ENCODE measurements at places on chromosomes 3 and 15.

DNA sequence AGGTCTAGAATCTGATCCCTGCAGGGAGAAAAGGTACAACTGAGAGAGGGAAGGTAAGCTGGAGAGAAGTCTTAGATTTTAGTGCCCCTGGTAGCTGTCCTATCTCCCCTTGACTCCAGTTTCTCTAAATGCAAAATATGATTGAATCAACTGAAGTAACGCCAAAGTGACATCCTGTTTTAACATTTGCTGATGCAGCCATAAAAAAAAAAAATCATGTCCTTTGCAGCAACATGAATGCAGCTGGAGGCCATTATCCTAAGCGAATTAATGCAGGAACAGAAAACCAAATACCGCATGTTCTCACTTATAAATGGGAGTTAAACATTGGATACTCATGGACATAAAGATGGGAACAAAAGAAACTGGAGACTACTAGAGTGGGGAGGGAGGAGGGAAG lies 42.4 kb upstream of the LCTL start:
- no peak for DNase-seq

DNA sequence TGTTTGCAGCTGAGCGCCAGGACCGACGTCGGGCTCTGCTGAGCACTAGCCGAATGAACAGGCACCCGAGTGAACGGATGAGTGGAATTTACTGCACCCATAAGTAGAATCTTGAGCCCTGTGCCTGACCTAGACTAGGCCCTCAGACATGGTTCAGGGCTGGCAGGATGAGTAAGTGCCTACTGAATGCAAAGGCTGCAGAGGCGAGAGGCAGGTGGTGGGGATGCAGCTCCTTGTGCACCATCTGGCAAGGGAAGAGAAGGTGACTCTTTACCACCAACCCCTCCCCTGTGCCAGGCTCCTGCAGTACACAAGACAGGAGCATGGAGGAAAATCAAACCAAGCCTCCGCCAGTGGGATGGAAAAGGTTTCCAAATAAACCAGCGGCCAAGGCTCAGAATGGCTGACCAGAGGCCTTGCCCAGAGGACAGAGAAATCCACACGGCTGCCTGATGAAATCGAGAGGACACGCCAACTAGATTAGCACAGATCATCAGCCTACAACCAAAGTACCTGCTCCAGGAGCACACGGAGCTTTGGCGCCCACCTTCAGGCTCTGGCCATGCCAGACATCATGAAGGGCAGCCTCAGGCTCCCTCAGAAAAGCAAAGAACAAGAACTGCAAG lies 141.7 kb upstream of the IQSEC1 start:
- DNase-seq = no peak

GRCh38 chr15:71659730-71660067 lies 150.7 kb upstream of the NR2E3 start:
- no peak for DNase-seq

DNA sequence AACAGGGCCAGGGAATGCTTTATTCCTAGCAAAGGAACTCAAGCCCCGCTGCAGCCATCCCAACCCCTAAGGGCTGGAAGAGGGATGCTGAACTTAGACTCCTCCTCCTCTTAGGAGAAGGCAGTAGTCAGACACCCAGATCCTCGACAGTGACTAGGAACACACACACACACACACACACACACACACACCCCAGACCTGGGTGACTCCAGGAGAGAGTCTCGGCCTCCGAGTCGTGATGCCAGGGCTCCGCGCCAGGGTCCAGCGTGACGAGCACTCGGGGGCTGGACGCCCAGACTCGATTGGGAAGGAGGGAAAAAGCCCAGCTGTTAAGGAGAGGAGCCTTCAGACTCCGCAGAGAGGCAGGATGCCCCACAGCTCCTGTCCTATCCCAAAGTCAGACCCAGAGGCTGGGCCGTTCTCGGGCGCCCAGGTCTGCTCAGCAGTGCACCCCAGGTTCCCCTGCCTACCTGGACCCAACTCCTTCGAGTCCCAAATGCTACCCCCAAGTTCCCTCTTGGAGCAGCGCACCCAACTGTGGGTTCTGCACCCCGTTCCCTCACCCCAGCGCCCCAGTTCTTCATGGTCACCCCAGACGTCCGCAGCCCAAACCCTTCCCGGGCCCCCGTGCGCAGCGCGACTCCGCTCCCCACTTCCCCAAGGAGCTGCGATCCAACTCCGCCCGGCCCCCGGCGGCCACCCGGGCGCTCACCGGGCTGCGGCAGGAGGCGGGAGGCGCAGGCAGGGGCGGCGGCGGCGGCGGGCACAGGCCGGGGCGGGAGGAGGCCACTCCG lies 421 bp downstream of the BMF start:
- DNase-seq = no peak

GRCh38 chr3:149936812-149937230 lies 33.9 kb downstream of the PFN2 start:
- no peak for DNase-seq

DNA sequence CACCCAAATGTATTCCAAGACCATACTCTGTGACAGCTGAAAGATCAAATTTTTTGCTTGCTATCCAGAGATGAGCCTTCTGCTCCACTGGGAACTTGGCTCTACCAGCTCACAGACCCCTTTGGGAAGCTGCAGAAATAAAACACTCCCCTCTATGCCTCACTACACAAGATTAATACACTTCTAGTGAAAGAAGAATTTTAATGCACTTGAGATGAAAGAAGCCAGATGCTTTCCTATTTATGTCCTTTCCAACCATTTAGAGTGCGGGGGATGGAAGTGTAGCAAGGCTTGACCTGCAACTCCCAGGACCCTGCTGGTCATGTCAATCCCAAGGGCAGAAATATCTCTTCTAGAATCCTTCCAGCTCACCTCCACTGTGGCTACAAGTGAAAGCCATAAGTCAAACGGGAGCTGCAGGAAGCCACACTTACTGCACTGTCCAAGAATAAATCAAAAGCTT lies 34.7 kb downstream of the ANXA2 start:
- no peak for DNase-seq

DNA sequence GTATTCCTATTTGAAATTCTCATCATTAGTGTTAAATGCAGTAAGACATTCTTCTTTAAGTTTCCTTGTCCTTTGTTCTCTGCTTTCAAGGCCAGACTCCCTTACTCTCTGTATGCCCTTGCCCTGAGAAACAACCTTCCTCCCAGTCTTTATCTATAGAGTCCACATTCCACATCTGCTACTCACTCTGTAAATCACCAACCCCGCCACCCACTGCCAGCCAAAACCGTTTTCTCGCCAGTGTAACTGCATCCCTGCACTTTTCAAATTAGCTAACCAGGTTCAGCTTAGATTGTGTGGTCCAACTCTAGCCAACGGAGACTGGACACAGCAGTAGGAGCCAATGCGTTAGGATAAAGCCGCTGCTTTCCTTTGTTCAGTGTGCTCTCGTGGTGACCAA lies 402.4 kb upstream of the PDZRN3 start:
- no peak for DNase-seq

- DNase-seq = no peak
Observed at GRCh38 chr3:172530566-172530965, 7.3 kb upstream of the TNFSF10 start.

- no peak for DNase-seq
Observed at GRCh38 chr15:90708516-90708915, 8.6 kb upstream of the BLM start.

Data from posterior cingulate gyrus (tissue), 11 donors.